ENCODE measurements at places on chromosomes 12 and 14. TPM values are rescaled to one million over a fixed set of nuclear protein-coding genes. Genes with fewer than 3 reads are reported as not detected.

DNA sequence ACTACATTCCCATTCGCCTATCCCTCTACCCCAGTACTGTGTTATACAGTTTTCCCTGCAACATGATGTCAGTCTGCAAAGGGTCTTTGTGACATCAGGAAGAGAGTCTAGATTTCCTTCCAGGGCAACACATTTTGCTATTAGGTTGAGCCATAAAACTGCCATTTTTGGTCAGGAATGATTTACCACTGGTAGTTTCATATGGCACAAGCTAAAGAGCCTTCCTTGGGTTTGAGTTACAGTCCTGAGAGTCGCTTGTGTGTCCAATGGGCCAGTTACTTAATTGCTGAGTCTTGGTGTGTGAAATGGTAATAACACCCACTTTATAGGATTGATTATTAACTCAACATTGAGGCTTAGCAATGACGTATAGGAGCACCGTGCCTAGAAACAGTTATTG lies 22.6 kb upstream of the AMIGO2 start:
- DNase-seq: no peak

ZNF219 gene
- 22.4 TPM for total RNA-seq

GRCh38 chr14:104086210-104086660 lies 735 bp downstream of the ASPG start:
- DNase-seq: no peak

MYF5 gene
- not detected for total RNA-seq

All from fibroblast of the aortic adventitia (primary cell).